ENCODE measurements at places on chromosomes 2 and 18.

GRCh38 chr2:150591496-150592285 is 104.2 kb upstream of the RND3 start:
- DNase-seq, result no peak

DNA sequence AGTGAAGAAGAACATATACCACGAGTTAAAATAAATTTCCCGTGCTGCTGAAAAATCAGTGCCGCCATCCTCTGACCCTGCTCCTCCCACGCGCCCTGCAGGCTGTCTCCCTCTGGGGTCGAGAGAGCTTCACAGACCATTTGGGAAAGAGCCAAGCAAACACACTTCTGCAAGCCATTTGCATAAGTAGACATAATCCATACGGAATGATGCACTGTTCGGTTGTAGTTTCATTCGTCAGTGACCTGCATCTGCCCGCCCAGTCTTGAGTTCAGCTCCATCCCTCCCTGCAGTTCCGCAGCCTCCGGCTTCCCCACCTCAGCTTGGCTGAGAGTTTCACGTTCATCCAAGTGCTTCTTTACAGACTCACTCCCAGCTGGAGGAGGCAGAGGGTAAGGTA is 69.6 kb downstream of the TRAPPC12 start:
- no peak for DNase-seq

DNA sequence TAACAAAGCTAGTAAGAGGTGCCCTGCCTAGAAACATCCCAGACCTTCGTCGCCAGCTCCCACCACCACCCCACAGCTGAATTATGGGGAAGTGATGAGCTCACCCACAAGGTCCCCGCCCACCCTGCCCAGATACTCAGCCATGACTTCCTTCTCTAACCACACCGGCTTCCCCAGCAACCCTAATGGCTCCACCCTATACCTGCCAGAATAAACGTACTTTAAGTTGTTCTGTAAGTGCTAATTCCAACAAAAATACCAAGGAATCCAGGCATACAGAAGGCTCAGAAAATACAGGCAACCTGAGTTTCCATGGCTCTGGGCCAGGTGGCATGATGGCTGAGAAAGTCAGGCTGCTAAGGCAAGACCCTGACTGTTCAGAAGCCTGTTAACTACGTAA is 39.1 kb downstream of the TMEM163 start:
- no peak for DNase-seq

- DNase-seq, result no peak
Measured at GRCh38 chr2:95346738-95347671, 49.9 kb downstream of the KCNIP3 start.

DNA sequence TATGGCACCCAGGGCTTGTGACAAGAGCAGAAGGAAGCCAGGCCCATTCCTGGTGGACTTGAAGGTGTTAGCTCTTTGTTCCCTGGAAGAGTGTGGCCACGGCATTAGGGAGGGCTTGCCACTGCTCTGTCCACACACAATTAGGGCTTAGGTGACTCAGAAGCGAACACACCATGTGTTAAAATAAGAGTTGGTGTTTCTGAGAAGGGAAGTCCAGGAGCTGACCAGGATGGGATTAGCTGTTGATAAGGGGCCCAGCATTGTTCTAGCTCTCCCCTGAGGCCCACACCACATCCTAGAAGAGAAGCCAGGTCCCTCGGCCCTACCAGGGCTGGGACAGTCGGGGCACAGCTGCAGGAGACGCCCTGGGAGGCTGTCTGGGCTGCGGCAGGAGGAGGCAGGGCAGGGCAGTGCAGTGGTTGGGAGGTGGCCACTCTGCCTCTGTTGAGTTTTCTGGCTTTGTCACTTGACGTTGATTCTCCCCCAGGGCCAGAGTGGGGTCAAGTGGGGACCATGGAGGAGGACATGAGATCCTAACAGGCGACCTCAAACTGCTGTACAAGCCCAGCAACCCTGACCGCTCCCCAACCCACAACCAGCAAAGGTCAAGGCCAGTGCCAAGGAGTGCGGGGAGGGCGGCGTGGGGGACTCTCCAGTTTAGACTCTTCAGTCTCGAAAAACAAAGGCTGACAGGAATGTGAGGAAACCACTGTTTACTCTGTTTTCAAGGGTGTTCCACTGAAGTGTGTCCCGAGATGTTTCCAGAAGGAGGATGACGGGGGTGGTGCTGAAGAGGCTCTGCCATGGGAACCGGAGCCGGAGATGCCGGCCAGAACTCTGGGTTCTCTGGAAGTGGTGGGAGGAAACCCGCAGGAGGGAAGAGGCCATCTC is 16.8 kb downstream of the GNLY start:
- no peak for DNase-seq

DNA sequence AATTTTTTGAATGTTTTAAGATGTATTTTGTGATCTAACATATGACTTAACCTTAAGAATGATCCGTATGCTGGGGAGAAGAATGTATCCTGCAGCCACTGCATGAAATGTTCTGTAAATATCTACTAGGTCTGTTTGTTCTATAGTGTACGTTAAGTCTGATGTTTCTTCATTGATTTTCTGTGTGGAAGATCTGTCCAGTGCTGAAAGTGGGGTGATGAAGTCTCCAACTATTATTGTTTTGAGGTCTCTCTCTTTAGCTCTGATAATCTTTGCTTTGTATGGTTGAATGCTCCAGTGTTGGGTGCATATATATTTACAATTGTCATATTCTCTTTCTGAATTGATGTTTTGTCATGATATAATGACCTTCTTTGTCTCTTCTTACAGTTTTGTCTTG is 82.5 kb upstream of the LHCGR start:
- DNase-seq, result no peak

- DNase-seq, result peak; percentile 69
Measured at GRCh38 chr2:198314559-198315153, 510.3 kb downstream of the PLCL1 start.

DNA sequence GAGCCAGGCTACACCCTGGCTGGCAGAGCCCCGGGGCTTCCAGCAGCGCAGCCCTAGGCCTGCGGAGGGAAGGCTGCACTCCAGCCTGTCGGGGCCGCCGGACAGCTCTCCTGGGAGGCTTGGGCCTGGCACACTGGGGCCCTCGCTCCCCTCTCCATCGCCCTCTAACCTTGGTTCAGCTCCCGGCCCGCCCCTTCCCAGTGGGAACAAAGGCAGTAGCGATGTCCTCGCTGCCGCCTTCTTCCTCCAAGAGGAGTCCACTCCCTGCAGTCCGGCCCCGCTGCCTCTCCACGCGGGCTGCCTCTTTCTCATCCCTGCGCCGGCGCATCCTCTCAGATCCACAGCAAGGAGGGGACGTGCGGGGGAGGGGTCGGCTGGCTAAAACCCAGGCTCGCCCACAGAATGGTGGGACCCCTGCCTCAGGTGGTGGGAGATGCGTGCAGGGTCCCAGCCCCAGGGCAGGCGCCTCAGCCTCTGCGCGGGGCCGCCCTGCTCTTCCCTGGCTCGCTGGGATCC is 138.1 kb downstream of the TWIST2 start:
- no peak for DNase-seq

- no peak for DNase-seq
Measured at GRCh38 chr2:31197669-31198068, 19.6 kb downstream of the CAPN14 start.

DNA sequence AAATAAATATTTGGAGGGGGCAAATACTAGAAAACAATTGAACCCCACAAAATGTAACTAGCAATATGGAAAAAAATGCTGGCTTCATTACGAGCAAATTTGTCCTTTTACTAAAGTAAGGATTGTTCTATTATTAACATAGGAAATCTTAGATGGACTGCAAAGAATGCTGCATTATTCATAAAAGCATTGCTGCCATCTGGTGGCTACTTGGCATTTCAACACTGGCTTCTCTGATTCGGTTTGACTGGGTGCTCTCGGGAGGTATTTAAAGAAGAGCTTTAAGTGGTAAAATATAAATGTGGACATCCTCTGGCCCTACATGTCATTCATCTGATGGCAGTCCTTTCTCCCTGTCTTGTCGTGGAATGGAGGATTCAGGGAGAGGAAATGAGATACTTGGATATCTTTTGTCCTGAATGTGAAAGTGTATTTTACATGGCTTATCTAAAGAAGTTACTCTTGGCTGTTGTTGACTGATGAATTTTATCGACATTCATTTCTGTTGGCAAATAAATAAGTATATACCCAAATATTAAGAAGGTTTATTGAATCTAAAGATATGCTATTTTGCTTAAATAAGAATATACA is 130.2 kb downstream of the ARHGAP15 start:
- peak; percentile 68 for DNase-seq

- DNase-seq, result no peak
Measured at GRCh38 chr2:145631561-145631960, 1111.6 kb upstream of the ZEB2 start.

DNA sequence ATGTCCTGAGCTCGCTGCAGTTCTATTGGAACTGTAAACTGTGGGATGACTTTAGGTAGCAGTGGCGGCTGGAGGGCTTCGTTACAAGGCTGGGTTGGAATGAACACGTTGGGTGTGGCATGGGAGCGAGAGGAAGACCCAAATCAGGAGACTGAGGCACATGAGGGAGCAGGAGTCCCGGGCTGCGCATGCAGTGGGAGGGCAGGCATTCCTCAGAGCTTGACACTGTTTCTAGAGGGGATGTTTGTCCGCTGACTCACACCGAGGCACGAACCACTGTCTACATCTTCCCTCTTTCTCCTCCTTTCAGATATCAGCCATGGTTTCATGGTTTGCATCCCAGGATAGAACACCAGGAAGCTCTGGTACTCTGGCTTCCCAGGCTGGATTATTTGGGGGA is 40.6 kb upstream of the LAMA1 start:
- DNase-seq, result no peak

DNA sequence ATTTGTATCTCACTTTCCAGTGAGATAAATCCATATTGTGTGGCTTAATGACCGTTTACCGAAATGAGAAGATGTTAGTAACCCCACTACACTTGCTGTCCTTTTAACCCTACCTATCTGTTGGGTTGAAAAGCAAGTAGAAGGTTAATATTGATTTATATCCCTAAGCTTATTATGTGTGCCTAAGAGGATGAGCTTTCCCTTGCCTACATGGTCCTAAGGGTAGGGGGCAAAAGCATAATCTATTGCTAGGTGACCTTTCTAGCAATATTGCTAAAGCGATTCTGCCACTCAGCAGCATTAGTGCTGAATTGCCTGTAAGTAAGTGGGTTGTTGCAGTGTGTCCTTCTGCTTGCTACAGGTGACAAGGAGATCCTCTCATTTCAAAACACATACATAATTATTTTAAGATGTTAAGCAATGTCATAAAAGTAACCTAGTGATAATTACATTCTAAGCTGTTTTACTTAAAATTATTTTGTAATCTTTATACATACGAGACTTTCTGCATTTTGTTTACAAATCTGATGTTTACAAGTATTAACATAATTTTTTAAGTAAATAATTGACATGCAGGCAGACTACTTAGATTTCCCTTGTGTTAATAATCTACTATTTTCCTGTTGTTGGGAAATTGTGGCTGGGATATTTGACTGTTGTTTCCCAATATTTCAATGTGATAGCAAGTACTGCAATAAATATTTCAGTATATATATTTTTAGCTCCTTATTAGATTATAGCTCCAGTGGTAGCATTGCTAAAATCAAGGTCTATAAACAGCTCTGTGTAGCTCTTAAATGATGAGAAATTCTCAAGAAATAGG is 49.1 kb upstream of the CABYR start:
- DNase-seq, result no peak

DNA sequence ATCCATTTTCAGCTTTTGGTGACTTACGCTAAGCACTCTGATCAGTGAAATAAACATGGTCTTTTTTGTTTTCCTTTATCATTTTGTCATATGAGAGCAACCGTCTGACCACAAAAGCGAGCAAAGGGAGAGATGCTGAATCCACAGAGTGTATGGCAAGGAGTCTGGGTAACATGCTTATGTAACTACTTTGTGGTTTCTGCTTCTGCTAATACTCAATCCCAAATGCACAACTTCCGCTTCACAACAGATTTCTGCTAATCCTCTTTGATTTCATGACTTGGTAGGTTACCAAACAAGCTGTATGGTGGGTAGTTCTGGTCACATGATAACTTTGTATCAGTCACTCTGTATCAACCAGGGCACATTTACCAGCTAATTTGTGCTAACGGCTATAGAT is 908.4 kb upstream of the CRIM1 start:
- no peak for DNase-seq

DNA sequence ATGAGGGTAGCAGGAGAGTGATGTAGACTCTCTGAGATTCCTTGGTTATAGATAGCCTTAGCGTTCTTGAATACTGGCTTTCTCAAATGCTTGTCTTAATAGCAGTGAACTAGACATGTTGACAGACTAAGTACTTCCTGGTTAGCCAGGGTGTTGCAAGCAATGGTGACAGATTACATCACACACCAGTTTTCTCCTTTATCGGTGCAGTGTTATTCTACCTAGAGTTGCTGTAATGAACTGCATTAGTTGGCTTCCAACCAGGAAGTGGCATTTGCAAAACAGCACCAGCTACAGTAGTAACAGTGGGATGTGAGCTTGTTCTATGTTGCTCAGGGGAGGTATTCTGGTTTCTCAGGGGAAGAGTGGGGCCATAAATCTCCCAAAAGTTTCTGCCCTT is 582.2 kb upstream of the DDX18 start:
- no peak for DNase-seq

- no peak for DNase-seq
Measured at GRCh38 chr2:2886922-2887321, 490.7 kb downstream of the EIPR1 start.

GRCh38 chr2:230423851-230424458 is 8.0 kb downstream of the SP100 start:
- DNase-seq, result no peak

DNA sequence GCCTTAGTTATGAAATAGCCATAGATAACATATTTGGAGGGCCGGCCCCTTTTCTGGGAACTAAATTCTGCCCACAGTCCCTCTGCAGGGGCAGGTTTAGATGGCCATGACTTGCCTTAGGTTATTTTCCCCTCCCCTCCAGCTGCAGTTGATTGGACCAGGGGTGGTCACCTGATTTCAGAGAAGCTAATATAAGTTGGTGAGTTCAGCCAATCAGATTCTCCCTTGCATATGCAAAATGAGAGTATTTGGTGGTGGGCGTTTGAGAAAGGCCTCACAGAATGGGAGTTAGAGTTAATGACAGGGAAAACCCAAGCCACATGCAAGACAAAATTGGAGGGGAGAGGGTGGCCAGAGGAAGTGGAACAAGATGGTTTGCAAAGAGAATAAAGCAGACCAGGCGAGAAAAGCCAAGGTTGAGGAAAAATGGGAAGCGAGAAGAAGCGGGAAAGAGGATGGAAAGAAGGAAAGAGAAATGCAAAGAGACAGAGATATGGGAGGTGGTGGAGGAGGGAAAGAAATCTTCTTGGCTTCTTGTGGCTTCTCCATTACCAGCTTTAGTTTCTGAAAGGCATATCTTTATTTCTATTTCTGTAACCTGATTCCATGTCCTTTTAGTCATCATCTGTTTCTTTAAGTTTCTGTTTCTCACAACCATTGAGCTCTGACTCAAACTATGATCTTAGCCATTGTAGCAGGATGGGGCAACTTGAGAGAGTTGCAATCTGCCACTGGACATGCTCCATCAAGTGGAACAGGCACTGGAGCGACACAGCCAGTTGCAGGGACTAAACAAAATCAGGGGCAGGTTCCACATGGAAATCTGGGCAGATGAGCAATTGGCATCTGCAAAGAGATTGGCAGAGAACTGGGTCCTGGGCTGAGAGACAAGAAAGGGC is 108.1 kb upstream of the SIX3 start:
- DNase-seq, result no peak

GRCh38 chr2:201261471-201261870 is 1.1 kb downstream of the CASP8 start:
- DNase-seq, result no peak

- DNase-seq, result no peak
Measured at GRCh38 chr2:37506407-37507050, 162.1 kb downstream of the QPCT start.

GRCh38 chr2:184369307-184369706 is 229.0 kb upstream of the ZNF804A start:
- no peak for DNase-seq

Measured in kidney capillary endothelial cell (primary cell).